ENCODE measurements at places on chromosomes 16 and 17. TPM values are rescaled to one million over a fixed set of nuclear protein-coding genes. Genes with fewer than 3 reads are reported as not detected.

DNA sequence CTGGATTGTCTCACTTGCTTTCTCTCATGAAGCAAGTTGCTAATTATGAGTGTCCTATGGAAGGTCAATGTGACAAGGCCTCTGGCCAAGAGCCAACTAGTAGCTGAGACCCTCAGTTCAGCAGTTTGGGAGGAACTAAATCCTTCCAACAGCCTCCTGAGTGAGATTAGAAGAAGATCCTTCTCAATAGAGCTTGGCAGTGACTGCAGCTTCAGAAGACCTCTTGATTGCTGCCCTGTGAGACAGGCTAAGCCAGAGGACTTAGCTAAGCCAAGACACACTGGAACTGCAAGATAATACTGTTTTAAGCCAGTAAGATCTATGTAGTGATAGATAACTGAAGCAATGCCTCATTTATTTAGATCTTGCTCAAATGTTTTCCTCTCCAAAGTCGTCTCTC lies 34.3 kb downstream of the PCTP start:
- no peak for DNase-seq

DNA sequence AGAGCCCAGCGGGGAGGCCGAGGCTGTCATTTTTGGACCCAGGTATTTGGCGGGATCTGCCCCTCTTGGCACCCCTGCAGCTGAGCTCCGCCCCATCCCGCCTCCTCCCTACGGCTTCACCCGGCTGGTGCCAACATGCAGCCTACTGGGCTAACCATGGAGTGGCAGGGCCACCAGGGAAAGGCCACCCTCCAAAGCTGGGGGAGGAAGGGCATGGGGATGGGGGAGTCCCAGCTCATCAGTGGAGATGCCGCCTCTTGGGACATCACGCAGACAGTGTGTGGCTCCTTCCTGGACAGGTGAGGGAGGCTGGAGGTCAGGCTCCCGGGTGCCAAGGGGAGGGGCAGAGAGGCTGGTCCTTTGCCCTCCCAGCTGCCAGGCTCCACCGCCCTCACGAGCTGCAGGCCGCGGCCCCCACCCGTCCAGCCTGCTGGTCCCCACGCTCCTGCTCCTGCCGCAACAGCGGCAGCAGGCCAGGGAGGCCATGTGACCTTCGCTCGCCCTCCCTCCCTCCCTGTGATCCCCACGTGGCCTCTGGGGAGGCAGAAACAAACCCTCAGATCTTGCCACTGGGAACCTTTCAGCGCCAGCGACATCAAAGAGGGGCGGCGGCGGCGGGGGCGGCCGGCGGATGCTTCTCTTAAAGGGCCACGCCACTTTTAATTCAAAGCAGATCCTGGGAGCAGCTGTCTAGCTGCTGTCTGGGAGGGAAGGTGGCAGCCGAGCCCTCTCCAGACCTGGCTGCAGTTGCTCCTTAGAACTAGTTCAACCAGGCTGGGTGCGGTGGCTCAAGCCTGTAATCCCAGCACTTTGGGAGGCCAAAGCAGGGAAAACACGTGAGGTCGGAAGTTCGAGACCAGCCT lies 6.8 kb upstream of the NOTUM start:
- DNase-seq = peak; percentile 83

DNA sequence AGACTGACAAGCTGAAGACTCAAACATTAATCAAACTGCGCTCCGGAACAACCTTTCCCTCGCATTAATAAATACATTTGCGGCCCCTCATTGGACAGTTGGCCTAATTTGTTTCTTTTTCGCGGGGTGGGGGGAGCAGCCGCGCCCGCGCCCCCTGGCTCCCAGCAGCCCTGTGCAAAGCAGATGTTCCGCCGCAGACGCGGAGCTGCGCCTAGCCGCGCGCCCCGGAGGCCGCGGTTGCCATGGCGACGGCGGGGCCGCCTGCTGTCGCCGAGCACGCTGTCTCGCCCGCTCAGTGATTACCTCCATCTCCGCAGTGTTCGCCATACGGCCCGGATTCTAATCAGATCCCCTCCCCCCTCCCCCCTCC lies 25.5 kb downstream of the COPZ2 start:
- peak; percentile 58 for DNase-seq

DNA sequence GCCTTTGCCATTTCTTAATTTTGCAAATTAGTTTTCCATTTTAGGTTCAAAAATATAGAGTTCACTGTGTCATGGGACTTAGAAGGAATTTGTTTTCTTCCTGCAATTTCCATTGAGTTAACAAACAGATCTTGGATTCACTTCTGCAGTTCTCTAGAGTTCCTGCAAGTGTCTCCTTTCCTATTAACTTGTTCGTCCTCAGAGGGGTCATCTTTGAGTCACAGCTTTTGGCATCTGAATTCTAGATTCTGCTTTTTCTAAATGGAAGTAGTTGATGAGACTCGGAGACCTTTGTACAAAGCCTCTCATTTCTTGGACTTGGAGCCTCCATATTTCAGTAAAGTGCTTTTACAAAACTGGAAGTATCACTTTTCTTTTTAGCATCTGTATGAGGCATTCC lies 323.3 kb downstream of the BCAS3 start:
- DNase-seq = no peak

DNA sequence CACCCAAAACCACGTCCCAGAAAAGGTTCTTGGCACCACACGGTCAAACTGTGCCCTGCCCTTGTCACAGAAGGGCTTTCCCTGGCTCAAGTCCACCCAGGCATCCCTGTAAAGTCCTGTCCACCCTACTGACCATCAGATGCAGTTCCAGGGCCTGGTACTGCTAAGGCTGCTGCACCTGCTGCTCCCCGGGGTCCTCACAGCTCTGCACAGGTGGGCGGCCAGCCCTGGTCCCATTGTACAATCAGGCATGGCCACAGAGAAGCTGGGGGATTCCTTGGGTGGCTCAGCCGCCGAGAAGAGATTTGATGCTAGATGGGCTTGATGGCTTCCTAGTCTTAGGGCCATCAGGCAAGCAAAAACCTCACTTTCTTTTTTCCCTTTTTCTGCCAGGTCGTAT lies 15.3 kb downstream of the ABCA3 start:
- no peak for DNase-seq

DNA sequence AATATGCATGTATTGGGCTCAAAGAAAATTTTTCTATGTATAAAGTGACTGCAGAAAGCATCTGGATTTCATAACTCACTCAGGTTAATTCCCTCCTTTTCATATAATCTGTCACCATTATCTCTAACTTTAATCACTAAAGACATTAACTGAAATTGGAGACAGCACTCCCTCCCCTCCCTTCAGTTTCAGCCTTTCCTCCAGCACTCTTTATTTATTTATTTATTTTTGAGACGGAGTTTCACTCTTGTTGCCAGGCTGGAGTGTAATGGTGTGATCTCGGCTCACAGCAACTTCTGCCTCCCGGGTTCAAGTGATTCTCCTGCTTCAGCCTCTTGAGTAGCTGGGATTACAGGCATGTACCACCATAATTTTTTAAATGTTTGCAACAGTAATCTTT lies 43.1 kb downstream of the CDH8 start:
- no peak for DNase-seq

- no peak for DNase-seq
These were observed 74.4 kb upstream of the TANC2 start for GRCh38 chr17:62891659-62892058.

DNA sequence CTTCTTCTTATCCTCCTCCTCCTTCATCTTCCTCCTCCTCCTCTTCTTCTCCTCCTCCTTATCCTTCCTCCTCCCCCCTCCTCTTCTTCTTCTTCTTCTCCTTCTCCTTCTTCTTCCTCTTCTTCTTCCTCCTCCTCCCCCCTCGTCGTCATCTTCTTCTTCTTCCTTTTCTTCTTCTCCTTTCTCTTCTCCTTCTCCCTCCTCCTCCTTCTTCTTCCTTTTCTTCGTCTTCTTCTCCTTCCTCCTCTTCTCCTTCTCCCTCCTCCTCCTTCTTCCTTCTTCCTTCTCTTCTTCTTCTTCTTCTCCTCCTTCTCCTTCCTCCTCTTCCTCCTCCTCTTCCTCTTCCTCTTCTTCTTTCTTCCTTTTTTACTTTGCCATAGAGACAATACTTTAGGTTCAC lies 5.1 kb upstream of the KRT23 start:
- no peak for DNase-seq

- no peak for DNase-seq
These were observed 3.5 kb downstream of the FMNL1 start for GRCh38 chr17:45225051-45225700.

ASPHD1 gene
- total RNA-seq = 5.0 TPM

TMEM114 gene
- not detected for total RNA-seq

DNA sequence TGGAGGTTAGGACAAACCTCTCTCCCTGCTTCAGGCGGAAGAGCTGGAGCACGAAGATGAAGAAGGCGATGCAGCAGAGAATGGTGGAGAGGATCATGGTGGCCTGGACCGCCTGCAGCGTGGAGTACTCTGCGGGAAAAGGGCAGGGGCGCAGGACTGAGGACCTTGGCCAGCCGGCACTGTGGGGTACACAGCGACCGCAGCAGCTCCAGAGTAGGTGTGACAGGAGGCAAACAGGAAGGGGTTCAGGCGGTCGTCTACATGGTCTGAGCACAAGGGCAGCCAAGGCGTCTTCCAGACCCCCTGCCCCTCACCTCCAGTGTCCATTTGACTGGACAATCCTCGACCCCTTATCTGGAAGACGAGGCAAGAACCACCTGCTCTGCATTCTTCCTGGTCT lies 42.5 kb downstream of the EMP2 start:
- DNase-seq = no peak

C17orf107 gene
- total RNA-seq = 4.3 TPM

GRIN2A gene
- 4.8 TPM for total RNA-seq

- peak; percentile 81 for DNase-seq
These were observed 17.6 kb downstream of the HIGD1B start for GRCh38 chr17:44865231-44865660.

- no peak for DNase-seq
These were observed 41.0 kb upstream of the CHMP6 start for GRCh38 chr17:80950466-80951120.

- no peak for DNase-seq
These were observed 261.1 kb downstream of the C16orf95 start for GRCh38 chr16:87056083-87056482.

- DNase-seq = no peak
These were observed 4.9 kb downstream of the MYH1 start for GRCh38 chr17:10513299-10514067.

DNA sequence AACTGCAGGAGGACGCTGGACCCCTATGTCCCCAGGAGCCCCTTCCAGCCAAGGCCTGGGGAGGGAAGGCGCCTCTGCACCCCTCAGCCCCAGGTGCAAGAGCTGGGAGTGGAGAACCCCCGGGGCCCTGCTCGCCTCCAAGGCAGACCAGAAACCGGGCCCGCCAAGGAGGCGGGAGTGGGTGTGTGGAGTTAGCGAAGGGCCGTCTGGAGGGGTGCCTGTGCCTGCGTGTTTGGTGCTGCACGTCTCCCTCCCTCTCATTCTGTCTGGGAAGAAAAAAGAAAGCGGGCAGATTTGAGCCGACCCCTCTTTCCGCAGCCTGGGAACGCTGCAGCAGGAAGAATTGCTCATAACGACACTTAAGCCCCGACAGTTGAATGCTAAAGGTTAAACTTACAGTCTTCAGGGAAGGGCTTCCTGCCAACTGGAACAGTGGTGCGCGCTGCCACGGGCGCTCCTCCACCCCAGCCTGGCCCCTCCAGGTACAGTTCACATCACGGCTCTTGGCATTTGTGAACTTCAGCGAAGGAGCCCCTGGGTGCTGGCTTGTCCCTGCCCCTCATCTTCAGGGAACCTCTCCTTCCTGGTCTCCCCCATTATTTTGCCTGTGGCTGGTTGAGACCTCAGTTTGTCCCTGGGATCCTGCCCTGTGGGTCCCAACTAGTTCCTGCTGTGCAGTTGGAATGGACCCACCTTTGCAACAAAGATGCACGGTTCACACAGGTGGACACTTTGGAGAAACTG lies 19.2 kb upstream of the ZFHX3 start:
- no peak for DNase-seq

All from cerebellum (tissue), 4 donors.